Karpas-422 (cell line): ENCODE measurements at places on chromosomes 3 and 15. TPM values are rescaled to one million over a fixed set of nuclear protein-coding genes. Genes with fewer than 3 reads are reported as not detected.

GRCh38 chr3:74992898-74993297, 378.4 kb upstream of the CNTN3 start:
- DNase-seq, result no peak
- H3K27me3 ChIP-seq, result no peaks in the 10 kb centered on the region
- H3K27ac ChIP-seq, result no peak overlapping the region

- no peak overlapping the region for H3K4me3 ChIP-seq
- no peak overlapping the region for H3K27ac ChIP-seq
- H3K4me1 ChIP-seq, result no peaks in the 10 kb centered on the region
- H3K27me3 ChIP-seq, result no peaks in the 10 kb centered on the region
Measured at GRCh38 chr3:61725851-61726333, 164.5 kb downstream of the PTPRG start.

The CYP8B1 gene
- total RNA-seq, result not detected in 2 replicates

DNA sequence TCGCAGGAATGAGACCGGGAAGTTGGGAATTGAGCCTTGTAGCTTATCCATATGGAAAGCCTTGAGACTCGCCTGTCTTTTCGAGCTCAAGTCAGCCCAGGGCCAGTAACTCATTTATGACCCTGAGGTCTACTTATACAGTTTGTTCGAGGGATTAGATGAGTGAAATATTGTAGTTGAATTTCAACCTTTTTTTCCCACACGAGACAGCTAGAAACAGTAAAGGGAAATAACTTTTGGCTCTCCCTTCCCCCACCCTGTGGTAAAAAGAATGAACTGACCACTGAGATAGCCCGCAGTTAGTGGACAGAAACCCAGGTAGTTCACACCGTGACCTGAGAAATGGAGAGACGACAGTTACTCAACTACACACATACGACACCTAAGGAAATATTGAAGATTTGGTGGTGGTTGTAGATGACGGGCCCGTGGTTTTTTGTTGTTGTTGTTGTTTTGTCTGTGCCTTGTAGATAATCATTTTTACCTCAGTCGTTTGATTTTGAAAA, 841 bp downstream of the EIF3J start:
- H3K27me3 ChIP-seq, result no peaks in the 10 kb centered on the region
- H3K27ac ChIP-seq, result peak overlapping the region; percentile 68
- H3K36me3 ChIP-seq, result peaks cover 30% of the 10 kb centered on the region
- H3K4me1 ChIP-seq, result peaks cover 38% of the 10 kb centered on the region
- peak overlapping the region; percentile 99 for H3K4me3 ChIP-seq
- peak; percentile 47 for DNase-seq

- H3K36me3 ChIP-seq, result no peaks in the 10 kb centered on the region
- no peak overlapping the region for H3K27ac ChIP-seq
- no peak for DNase-seq
- H3K4me3 ChIP-seq, result no peak overlapping the region
- H3K27me3 ChIP-seq, result no peaks in the 10 kb centered on the region
Measured at GRCh38 chr3:14280326-14280725, 101.7 kb downstream of the LSM3 start.

GRCh38 chr3:190301591-190301990, 20.7 kb downstream of the CLDN1 start:
- H3K27ac ChIP-seq, result no peak overlapping the region
- H3K27me3 ChIP-seq, result no peaks in the 10 kb centered on the region
- H3K36me3 ChIP-seq, result no peaks in the 10 kb centered on the region
- no peak for DNase-seq
- H3K4me1 ChIP-seq, result no peaks in the 10 kb centered on the region

GRCh38 chr3:24385012-24385615, 109.5 kb downstream of the THRB start:
- no peak overlapping the region for H3K27ac ChIP-seq
- no peaks in the 10 kb centered on the region for H3K27me3 ChIP-seq
- no peaks in the 10 kb centered on the region for H3K4me1 ChIP-seq
- H3K4me3 ChIP-seq, result no peak overlapping the region
- no peaks in the 10 kb centered on the region for H3K36me3 ChIP-seq

GRCh38 chr15:81454024-81454423, 80.0 kb upstream of the TMC3 start:
- no peaks in the 10 kb centered on the region for H3K27me3 ChIP-seq
- H3K4me3 ChIP-seq, result no peak overlapping the region
- DNase-seq, result no peak
- H3K4me1 ChIP-seq, result no peaks in the 10 kb centered on the region
- H3K27ac ChIP-seq, result no peak overlapping the region
- no peaks in the 10 kb centered on the region for H3K36me3 ChIP-seq

- no peaks in the 10 kb centered on the region for H3K4me1 ChIP-seq
- DNase-seq, result peak; percentile 9
- no peaks in the 10 kb centered on the region for H3K27me3 ChIP-seq
- no peak overlapping the region for H3K4me3 ChIP-seq
- no peaks in the 10 kb centered on the region for H3K36me3 ChIP-seq
Measured at GRCh38 chr15:62462268-62462667, 297.2 kb upstream of the C2CD4B start.

DNA sequence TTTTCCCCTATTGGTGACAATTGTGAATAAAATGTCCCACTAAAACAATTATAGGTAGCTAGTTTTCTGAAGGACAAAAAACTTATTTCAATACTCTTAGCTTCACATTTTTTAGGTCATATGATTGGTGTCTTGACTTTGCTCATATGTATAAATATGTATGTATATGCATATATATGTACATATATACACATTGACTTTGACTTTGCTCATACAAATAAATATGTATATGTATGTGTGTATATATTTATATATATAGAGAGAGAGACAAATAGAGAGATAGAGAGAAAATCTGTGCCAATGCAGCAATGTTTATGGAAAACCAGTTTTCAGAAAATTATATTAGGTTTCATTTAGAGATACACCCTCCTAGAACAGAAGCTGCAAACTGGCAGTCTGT, 5.7 kb downstream of the MDFIC2 start:
- no peak overlapping the region for H3K4me3 ChIP-seq
- DNase-seq, result no peak
- no peaks in the 10 kb centered on the region for H3K27me3 ChIP-seq
- no peak overlapping the region for H3K27ac ChIP-seq

- no peaks in the 10 kb centered on the region for H3K36me3 ChIP-seq
- no peaks in the 10 kb centered on the region for H3K27me3 ChIP-seq
- H3K4me1 ChIP-seq, result no peaks in the 10 kb centered on the region
- no peak overlapping the region for H3K27ac ChIP-seq
Measured at GRCh38 chr15:101526890-101527289, 37.4 kb upstream of the PCSK6 start.

DNA sequence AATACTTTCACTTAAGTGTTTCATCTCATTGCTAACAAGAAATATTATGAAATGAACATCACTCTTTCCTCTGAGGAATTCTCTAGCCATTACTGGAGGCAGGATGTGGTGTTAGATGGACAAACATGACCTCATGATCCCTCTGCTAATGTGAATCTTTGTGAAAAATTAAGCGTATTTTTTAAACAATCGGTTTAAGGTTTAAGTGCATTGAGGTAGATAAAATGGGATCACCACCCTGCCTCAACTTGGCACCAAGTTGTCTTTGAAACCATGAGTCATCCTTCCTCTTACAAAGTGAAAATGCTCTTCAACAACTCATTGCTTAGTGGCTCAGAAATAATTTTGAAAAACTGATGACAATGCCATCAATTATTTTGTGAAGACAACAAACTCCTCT, 76.0 kb upstream of the DCBLD2 start:
- H3K4me3 ChIP-seq, result no peak overlapping the region
- no peak overlapping the region for H3K27ac ChIP-seq
- H3K4me1 ChIP-seq, result no peaks in the 10 kb centered on the region
- DNase-seq, result no peak
- no peaks in the 10 kb centered on the region for H3K27me3 ChIP-seq

The KCNMB2 gene
- not detected in 2 replicates for total RNA-seq

The CADM2 gene
- total RNA-seq, result not detected in 2 replicates

The ATP13A5 gene
- total RNA-seq, result not detected in 2 replicates

The CLDN16 gene
- total RNA-seq, result not detected in 2 replicates

- DNase-seq, result no peak
- H3K36me3 ChIP-seq, result no peaks in the 10 kb centered on the region
- H3K4me1 ChIP-seq, result no peaks in the 10 kb centered on the region
- no peak overlapping the region for H3K4me3 ChIP-seq
- no peak overlapping the region for H3K27ac ChIP-seq
Measured at GRCh38 chr15:35926007-35926380, 380.0 kb upstream of the DPH6 start.

DNA sequence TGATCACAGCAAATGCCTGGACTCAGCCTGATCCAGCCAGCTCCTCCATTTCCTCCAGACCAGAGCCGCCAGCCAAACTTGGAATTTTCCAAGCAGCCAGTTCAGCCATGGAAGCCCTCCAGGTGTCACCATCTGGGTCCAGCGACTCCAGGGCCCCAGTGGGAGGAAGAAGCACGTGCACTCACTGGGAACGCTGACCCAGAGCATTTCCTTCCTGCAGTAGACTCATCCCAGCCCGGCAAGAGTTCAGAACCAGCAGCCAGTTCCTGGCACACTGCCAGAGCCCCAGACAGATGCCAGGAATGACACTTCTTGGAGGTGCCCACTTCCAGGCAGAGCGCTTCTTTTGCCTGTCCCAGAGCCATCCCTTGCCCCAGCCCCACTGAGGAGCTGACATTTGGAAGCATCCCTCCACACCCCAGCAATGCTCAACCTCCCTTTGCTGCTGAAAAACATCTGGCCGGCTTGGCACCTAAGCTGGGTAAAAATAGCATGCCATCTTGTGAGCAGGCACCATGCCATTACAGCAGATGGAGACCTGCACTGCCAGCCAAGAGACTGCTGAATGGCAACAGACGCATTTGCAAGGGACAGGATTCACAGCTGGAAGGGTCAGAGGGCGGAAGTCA, 460.3 kb upstream of the PROK2 start:
- no peak for DNase-seq
- no peaks in the 10 kb centered on the region for H3K36me3 ChIP-seq
- H3K27ac ChIP-seq, result no peak overlapping the region
- no peak overlapping the region for H3K4me3 ChIP-seq
- H3K4me1 ChIP-seq, result peaks cover 11% of the 10 kb centered on the region
- no peaks in the 10 kb centered on the region for H3K27me3 ChIP-seq

GRCh38 chr3:23949784-23950183, 4.7 kb downstream of the NR1D2 start:
- DNase-seq, result no peak
- H3K4me3 ChIP-seq, result no peak overlapping the region
- no peaks in the 10 kb centered on the region for H3K27me3 ChIP-seq
- H3K4me1 ChIP-seq, result peaks cover 40% of the 10 kb centered on the region
- no peaks in the 10 kb centered on the region for H3K36me3 ChIP-seq

The LOXL1 gene
- total RNA-seq, result not detected in 2 replicates

GRCh38 chr3:28700728-28701127, 352.1 kb upstream of the AZI2 start:
- H3K4me1 ChIP-seq, result no peaks in the 10 kb centered on the region
- H3K36me3 ChIP-seq, result no peaks in the 10 kb centered on the region
- DNase-seq, result no peak

- peaks cover 42% of the 10 kb centered on the region for H3K4me1 ChIP-seq
- peak overlapping the region; percentile 87 for H3K4me3 ChIP-seq
- no peaks in the 10 kb centered on the region for H3K27me3 ChIP-seq
- H3K27ac ChIP-seq, result peak overlapping the region; percentile 20; the same call in 1 of the 2 replicates
- H3K36me3 ChIP-seq, result no peaks in the 10 kb centered on the region
Measured at GRCh38 chr3:196569003-196569516, 600 bp downstream of the FBXO45 start.

DNA sequence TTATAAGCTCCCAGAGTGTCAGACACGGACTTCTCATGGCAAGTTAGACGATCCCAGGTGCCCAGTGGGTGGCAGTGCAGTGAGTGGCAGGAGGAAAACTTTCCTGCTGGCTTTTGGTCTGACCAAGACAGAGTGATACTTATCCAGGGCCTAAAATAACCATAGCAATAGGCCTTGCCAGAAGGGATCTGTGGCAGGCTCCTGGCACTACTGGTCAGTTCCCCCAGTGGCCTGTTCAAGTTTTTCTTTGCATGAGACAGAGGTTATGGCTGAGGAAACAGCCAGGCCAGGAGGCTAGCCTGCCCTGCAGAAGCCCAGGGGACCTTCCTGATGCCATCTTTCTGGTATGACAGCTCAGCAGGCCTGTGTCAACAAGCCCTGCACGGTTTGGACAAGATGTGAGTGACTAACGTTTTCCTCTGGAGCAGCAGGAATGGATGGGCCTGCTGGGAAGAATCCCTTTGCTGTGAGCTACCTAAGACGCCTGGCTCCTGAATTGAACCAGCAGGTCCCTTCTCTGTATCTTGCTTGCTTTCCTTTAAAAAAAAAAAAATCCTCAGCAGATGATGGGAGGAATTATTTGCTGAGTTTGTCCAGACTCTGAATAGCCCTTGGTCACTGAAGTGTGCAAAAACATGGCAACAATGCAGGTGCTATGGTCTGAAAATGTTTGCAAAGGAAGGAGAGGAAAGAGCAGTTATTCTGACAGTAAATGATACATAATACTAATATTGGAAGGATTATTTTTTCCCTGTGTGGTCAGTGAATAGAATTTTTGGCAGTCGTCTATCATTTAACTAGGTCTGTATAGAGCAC, 18.0 kb downstream of the SCG5 start:
- peaks cover 3% of the 10 kb centered on the region for H3K4me1 ChIP-seq
- no peak for DNase-seq
- no peaks in the 10 kb centered on the region for H3K27me3 ChIP-seq
- H3K4me3 ChIP-seq, result no peak overlapping the region
- H3K36me3 ChIP-seq, result peaks cover 20% of the 10 kb centered on the region; the same call in 1 of the 2 replicates

GRCh38 chr3:37075955-37076354, 82.6 kb downstream of the MLH1 start:
- no peak overlapping the region for H3K27ac ChIP-seq
- H3K36me3 ChIP-seq, result peaks cover 6% of the 10 kb centered on the region; the same call in 1 of the 2 replicates
- H3K4me3 ChIP-seq, result no peak overlapping the region
- DNase-seq, result no peak
- H3K27me3 ChIP-seq, result no peaks in the 10 kb centered on the region
